Activated naive CD8-positive, alpha-beta T cell treated with anti-CD3 and anti-CD28 coated beads for 36 hours (primary cell): ENCODE measurements at places on chromosomes 7 and 10. TPM values are rescaled to one million over a fixed set of nuclear protein-coding genes. Genes with fewer than 3 reads are reported as not detected.

Gene UBN2
- 9.4 TPM for total RNA-seq

DNA sequence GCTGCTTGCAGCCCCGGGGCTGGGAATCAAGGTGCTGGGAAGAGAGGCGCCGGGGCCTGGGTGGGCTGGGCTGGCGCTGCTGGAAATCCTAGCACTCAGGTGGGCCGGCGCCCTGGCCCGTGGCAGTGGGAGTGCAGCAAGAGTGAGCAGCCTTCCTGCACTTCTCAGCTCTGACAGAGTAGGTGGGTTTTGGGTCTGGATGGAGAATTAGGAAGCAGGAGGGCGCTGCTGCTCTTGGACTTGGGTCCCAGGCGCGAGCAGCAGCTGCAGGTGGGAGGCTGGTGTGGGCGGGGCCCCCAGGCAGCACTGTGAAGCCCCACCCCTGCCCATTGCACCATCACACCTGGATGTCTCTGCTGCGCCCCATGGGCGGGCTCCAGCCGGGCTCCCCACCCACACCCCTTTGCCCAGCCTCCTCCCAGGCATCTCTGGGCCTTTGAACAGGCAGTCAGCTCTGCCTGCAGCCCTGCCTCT, 6.0 kb downstream of the BRI3 start:
- H3K27me3 ChIP-seq: no peaks in the 10 kb centered on the region
- peaks cover 7% of the 10 kb centered on the region for H3K36me3 ChIP-seq
- H3K4me3 ChIP-seq: no peak overlapping the region
- H3K4me1 ChIP-seq: peaks cover 22% of the 10 kb centered on the region
- H3K27ac ChIP-seq: no peak overlapping the region

DNA sequence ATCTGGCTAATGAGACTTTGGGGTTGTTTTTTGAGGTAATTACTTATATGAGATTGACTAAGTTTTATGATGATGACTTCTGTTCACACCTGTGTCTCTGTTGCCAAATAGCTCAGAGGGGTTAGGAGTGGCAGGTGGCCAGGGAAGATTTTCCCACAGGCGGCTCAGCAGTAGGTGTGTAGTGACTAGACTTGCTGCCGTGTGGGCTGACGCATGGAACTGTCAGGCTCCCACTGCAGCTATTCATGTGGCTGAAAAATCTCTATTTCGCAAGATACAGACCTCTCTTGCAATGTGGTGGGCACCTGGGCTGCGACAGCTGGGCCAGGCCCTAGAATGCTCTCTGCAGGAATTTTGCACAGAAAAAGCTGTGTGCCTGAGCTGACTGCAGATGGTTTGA, 1.4 kb downstream of the CPA4 start:
- no peak overlapping the region for H3K27ac ChIP-seq
- no peak for DNase-seq
- H3K36me3 ChIP-seq: no peaks in the 10 kb centered on the region
- no peaks in the 10 kb centered on the region for H3K4me1 ChIP-seq
- H3K27me3 ChIP-seq: no peaks in the 10 kb centered on the region

- H3K27me3 ChIP-seq: no peaks in the 10 kb centered on the region
- H3K27ac ChIP-seq: peak overlapping the region; percentile 97
- peak overlapping the region; percentile 77 for H3K4me3 ChIP-seq
- peaks cover 54% of the 10 kb centered on the region for H3K4me1 ChIP-seq
- peak; percentile 88 for DNase-seq
Observed at GRCh38 chr7:924541-925231, 29.8 kb downstream of the ADAP1 start.

- DNase-seq: no peak
- peaks cover 1% of the 10 kb centered on the region for H3K36me3 ChIP-seq
- no peak overlapping the region for H3K4me3 ChIP-seq
- peaks cover 58% of the 10 kb centered on the region for H3K4me1 ChIP-seq
- H3K27me3 ChIP-seq: no peaks in the 10 kb centered on the region
Observed at GRCh38 chr10:35377050-35377728, 40.9 kb downstream of the CCNY start.

- H3K4me1 ChIP-seq: no peaks in the 10 kb centered on the region
- no peak for DNase-seq
- no peaks in the 10 kb centered on the region for H3K36me3 ChIP-seq
- H3K27ac ChIP-seq: no peak overlapping the region
Observed at GRCh38 chr7:85682833-85683620, 496.2 kb upstream of the SEMA3D start.

Gene SFRP4
- total RNA-seq: not detected

GRCh38 chr10:69051303-69051702, 36.6 kb upstream of the SRGN start:
- H3K27ac ChIP-seq: no peak overlapping the region
- no peaks in the 10 kb centered on the region for H3K27me3 ChIP-seq
- H3K36me3 ChIP-seq: no peaks in the 10 kb centered on the region
- DNase-seq: peak; percentile 40
- H3K4me1 ChIP-seq: peaks cover 41% of the 10 kb centered on the region

Gene ACTL6B
- not detected for total RNA-seq

Gene TFR2
- 10.9 TPM for total RNA-seq

Gene FFAR4
- not detected for total RNA-seq

Gene SFTPA1
- not detected for total RNA-seq

- no peaks in the 10 kb centered on the region for H3K36me3 ChIP-seq
- DNase-seq: no peak
- peaks cover 20% of the 10 kb centered on the region for H3K4me1 ChIP-seq
- peaks cover 65% of the 10 kb centered on the region for H3K27me3 ChIP-seq
- H3K27ac ChIP-seq: no peak overlapping the region
- no peak overlapping the region for H3K4me3 ChIP-seq
Observed at GRCh38 chr10:73920089-73920488, 9.2 kb downstream of the PLAU start.

- no peak overlapping the region for H3K27ac ChIP-seq
- peaks cover 27% of the 10 kb centered on the region for H3K36me3 ChIP-seq
- no peaks in the 10 kb centered on the region for H3K27me3 ChIP-seq
- H3K4me1 ChIP-seq: peaks cover 47% of the 10 kb centered on the region
Observed at GRCh38 chr10:47268696-47269095, 31.3 kb upstream of the GDF10 start.

DNA sequence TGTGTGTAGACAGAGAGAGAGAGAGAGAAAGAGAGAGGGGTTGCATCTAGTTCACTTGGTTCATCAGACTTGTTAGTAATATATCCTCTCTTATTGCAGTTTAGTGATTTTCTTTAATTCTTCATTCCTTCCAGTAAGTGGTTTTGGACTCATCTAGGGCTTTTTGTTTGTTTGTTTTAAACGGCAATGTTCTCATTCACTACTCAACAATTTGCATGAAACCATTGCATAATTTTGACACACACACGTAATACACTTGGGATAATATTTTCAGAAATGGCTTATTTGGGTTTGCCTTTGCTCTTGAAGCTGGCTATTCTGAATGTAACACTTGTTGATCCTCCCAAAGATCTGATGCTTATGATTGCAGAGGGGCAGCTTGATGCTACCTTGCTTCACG, 16.4 kb upstream of the ZNF32 start:
- no peak overlapping the region for H3K4me3 ChIP-seq
- H3K27me3 ChIP-seq: peaks cover 34% of the 10 kb centered on the region
- H3K27ac ChIP-seq: no peak overlapping the region
- no peaks in the 10 kb centered on the region for H3K36me3 ChIP-seq
- DNase-seq: no peak
- H3K4me1 ChIP-seq: peaks cover 5% of the 10 kb centered on the region

- peaks cover 20% of the 10 kb centered on the region for H3K36me3 ChIP-seq
- H3K4me3 ChIP-seq: no peak overlapping the region
- H3K27ac ChIP-seq: no peak overlapping the region
- no peaks in the 10 kb centered on the region for H3K4me1 ChIP-seq
Observed at GRCh38 chr7:67359900-67360299, 363.3 kb downstream of the TYW1 start.

Gene SPAG6
- not detected for total RNA-seq

DNA sequence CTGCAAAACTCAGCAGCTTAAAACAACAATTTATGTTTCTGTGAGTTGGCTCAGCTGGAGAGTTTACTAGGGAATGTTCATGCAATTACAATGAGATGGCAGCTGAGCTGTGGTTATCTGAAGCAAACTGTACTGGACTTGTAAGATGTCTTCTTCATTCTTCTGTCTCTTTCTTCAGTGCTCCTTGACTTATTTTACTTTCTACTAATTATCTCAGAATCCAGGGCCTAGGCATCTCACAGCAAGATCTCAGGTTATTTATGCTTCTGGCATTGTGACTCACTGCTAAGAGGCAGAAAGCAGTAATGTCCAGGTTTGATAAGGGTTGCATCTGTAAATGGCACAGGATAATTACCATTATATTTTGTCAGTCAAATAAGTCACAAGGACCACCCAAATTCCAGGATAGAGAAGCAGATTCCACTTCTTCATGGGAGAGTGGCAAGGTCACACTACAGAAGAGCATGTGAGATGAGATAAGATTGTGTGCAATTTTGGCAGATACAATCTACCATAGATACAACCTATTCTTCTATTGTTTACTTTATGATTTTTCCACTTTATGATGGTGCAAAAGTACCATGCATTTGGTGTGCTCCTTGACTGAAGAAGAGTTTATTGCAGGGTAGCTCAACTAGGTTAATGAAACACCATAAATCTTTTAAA, 16.8 kb downstream of the VIM start:
- peaks cover 7% of the 10 kb centered on the region for H3K4me1 ChIP-seq
- H3K27ac ChIP-seq: no peak overlapping the region
- H3K36me3 ChIP-seq: no peaks in the 10 kb centered on the region

DNA sequence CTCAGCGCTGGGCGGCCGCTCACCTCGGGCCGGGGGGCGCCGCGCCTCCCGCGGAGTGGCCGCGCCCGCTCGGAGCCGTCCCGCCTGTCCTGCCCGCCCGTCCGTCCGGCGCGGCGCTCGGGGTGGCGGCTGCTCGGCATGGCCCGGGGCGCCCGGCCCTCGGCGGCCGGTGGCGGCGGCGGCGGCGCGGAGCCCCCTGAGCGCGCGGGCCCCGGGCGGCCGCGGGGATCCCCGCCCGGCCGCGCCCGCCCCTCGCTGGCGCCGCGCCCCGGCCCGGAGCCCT, 338 bp downstream of the SDK1 start:
- H3K27ac ChIP-seq: no peak overlapping the region
- DNase-seq: peak; percentile 28
- peaks cover 7% of the 10 kb centered on the region for H3K4me1 ChIP-seq

DNA sequence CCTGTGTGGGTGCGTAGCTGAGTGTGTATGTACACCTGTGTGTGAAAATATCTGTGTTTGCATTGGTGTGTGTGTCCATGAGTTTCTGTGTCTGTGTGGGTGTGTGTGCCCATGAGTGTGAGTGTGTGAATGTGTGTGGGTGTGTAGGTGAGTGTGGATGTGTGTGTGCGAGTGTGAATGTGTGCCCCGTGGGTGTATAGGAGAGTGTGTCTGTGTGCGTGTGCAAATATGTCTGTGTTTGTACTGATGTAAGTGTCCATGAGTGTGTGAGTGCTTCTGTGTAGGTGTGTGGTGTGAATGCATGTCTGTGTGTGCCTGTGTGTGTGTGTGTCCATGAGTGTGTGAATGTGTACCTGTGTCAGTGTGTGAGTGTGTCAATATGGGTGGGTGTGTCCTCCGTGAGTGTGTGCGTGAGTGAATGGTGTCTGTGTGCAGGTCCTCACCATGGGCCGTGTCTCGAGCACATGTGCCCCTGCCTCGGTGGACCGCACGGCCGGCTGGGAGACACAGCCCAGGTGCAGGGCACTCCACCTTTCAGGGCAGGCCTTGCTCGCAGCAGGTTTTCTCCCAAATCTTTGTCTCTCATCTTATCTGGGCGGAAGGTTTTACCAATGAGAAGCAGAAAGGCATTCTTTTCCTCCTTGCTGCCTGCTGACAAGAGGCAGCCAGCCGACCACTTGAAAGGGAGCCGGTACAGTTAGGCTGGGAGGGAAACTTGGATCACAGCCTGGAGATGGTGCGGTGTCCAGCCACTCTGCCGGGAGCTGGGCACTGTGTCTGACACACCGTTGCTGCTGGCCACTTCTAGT, 107.1 kb upstream of the FAM20C start:
- DNase-seq: no peak
- no peaks in the 10 kb centered on the region for H3K27me3 ChIP-seq

DNA sequence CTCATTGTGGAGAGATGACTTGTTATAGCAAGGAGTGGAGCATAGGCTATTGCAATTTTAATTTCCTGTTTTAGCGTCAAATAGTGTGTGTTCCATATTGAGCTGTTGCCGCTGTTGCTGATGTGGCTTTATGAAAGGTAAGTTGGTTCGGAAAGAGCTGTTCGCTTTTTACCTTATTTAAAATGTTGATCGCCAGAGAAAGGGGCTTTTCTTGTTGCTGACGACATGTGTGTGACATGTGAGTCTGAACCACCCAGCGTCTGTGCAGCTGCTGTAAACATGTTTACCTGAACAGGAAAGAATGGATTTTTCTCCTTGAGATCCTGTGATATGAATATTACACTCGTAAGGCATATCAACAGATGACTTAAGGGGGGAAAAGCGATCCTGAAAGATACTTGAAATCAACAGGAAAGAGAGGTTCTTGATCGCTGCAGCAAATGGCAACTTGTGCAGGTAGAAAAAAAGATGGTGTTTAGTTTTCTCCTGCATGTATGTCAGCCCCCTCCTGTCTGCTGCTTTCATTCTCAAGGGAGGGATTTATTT, 2.5 kb downstream of the ZEB1 start:
- peak overlapping the region; percentile 92 for H3K27ac ChIP-seq
- no peaks in the 10 kb centered on the region for H3K27me3 ChIP-seq
- H3K4me1 ChIP-seq: peaks cover 36% of the 10 kb centered on the region
- peak; percentile 4 for DNase-seq

- peaks cover 57% of the 10 kb centered on the region for H3K4me1 ChIP-seq
- no peak for DNase-seq
- no peaks in the 10 kb centered on the region for H3K27me3 ChIP-seq
- no peak overlapping the region for H3K27ac ChIP-seq
Observed at GRCh38 chr10:130141460-130141859, 5.3 kb downstream of the GLRX3 start.

DNA sequence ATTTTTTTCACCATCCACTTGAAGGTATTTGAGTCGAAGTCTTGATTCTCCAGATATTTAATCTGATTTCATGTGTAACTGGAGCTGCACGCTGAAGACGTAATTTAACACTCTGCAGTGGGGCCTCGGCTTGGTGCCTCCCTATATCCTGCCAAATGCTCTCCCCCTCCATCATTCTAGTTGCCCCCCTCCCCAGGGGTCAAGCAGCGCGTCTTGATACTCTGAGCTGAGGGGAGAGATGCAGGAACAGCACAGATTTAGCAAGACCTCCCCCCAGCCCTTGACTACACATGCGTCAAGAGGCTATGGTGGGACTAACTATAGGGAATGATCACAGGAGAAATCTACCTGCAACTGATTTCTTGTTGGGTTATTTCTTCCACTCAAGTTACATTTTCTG, 85.8 kb downstream of the PRPF18 start:
- peaks cover 5% of the 10 kb centered on the region for H3K27me3 ChIP-seq
- no peaks in the 10 kb centered on the region for H3K4me1 ChIP-seq
- no peaks in the 10 kb centered on the region for H3K36me3 ChIP-seq
- no peak overlapping the region for H3K27ac ChIP-seq
